ENCODE measurements at places on chromosomes 3 and 15.

- DNase-seq = no peak
Observed at GRCh38 chr15:25188051-25188450, 233.3 kb downstream of the SNRPN start.

GRCh38 chr3:61807865-61808276 lies 246.5 kb downstream of the PTPRG start:
- no peak for DNase-seq

GRCh38 chr3:59677747-59678702 lies 628.2 kb upstream of the CFAP20DC start:
- DNase-seq = no peak

GRCh38 chr3:107939691-107940442 lies 151.0 kb downstream of the CD47 start:
- DNase-seq = no peak

DNA sequence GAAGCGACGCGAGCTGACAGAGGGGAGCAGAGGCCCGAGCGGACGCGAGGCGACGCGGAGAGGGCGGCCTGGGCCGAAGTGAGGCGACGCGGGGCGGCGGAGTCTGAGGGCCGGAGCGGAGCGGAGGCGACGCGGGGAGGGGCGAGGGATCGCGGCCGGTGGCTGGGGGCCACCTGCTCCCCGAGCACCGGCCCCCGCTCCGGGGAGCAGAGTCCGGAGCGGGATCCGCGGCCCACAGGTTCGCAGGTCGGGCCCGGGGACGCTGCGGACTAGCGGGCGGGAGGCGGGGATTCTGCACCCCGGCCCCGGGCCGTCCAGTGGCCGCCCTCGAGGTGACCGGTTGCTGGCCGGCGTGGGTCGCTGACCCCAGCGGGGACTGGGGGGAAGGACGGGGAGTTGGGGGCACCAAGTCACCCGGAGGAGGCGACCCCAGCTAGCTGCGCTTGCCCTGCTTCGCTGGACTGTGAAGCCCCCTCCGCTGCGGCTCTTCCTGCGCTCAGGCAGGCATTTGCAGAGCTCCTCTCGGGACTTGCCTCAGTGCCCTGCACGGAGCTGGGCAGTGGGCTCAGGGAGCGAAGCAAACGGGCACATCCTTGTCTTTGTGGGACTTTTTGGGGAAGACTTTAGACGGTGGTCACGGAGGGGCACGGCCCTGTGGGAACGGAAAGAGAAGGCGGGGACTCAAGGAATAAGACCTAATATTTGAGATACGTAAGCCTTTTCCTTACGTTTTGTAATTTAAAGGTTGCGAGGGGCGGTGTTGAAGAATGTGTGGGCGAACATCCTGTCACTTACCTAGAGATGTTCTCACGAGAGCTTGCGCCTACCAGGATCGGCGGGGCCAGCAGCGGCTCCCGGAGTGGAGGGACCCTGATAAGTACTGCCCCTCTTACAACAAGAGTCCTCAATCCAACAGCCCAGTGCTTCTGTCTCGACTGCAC lies 566 bp downstream of the HMCES start:
- DNase-seq = peak; percentile 67

GRCh38 chr3:120567370-120568201 lies 28.6 kb upstream of the NDUFB4 start:
- no peak for DNase-seq

DNA sequence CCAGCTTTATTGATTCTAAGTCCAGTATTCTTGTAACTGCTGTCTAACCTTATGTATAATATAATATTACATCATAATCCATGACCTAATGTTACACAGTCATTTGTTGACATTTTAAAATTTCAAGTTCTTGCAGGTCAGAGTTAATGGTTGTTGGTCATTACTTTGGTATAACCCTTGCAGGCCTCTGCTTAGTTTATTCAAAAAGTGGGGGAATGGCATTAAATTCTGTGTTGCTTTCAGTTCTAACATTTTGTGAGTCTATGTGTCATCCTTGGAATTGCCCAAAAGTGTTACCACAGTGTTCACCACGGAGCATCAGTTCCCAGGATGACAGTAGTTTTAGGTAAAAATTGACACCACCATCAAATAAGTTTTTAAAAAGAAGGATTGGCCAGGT lies 174.8 kb upstream of the BCL6 start:
- DNase-seq = no peak

DNA sequence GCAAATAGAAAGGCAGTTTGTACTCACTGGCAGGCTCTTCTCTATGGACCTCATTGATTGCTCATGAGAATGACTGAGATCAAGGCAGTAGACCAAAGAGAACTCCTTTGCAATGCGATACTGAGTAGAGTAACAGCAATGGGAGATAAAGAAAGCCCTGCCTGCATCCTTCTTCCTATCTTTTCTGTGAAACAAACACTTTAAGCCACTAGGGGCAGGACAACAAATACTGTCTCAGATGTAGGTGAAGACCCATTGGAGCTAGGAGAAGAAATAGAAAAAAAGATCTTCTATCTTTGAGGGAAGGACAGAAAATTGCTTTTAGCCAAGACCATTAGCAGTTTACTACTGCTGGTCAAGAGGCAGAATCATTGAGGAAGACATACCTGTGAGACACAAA lies 117.6 kb upstream of the IGSF10 start:
- DNase-seq = no peak

DNA sequence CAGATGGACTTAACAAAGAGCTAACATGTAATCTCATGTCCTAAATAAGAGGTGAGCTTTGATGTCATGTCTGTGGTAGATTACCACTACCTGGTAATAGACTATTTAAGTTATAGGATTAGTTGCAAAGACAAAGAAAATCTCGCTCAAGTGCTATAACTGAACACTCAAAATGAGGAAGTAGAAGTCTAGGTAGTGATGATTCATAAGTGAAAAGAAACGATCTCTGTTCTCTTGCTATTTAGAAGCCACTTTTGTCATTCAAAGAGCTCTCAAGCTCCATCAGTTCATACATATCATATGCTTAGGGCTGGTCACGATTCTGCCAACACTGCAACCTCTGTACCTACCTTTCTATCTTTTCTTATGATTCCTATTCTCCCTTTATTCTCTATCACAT lies 110.9 kb downstream of the EDEM1 start:
- no peak for DNase-seq

- no peak for DNase-seq
Observed at GRCh38 chr3:148970271-148970670, 21.1 kb upstream of the GYG1 start.

DNA sequence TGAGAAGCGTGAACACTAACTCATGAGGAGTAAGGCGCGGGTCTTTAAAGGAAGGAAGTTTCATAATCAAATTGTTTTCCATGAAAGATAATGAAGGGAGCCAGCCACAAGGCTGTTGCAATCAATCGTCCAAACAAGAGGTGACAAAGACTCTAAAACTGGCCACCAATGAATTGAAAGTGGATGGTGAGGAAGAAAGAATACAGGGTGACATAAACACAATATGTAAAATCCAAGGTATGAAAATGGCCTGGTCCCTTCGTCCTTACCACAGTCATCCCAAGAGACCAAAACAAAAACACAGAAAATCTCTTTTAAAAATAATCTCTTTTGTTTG lies 12.0 kb downstream of the CD86 start:
- DNase-seq = no peak

DNA sequence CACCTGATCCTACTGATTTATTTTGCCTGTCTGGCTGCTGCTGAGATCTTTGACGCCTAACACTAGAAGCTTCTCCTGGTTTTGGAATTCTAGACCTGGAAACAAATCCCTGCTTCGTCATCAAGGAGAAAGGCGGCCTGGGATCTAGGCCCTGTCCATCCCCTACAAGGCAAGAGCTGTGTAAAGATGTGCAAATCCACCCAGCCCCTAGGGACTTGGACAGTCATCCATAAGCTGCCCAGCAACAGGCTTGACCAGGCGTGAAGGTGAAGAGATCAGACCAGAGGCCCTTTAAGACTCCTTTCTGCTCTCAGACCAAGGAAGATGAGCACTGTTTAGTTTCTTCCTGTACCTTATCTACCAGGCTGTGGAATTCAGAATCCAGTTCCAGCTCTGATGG lies 32.2 kb downstream of the SLC41A3 start:
- DNase-seq = no peak

GRCh38 chr15:70508561-70509281 lies 254.6 kb downstream of the UACA start:
- DNase-seq = no peak

DNA sequence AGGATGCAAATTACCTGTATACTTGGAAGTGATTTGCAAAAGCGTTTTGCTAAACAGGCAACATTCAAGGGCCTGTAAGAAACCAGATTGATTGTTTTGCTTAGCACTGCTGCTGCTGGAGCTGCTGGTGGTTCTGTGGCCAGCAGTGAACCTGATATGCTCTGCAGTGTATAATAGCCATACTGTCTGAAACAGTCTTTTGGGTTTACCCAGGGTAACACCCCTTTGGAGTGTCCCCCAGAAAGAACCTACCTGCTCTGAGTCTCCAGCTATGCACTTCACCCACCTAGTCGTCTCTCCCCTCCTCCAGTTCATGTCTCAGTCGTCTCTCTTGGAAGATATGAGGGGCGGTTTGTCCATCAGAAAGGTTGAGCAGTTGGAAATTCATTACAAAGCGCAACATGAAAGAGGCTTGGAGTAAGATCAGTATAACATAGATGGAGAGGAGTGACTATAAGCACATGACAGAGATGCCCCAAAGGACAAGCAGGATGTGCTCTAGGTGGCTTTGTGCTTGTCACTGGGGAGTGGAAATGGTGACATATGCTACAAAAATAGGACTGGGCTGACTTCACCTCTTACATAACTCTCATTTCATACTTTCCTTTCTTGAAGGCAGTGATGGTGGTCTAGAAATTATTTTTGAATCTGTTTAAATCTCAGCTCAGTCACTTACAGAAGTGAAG lies 3.8 kb downstream of the MKRN2 start:
- DNase-seq = no peak

GRCh38 chr3:126528800-126529541 lies 5.0 kb downstream of the CHST13 start:
- DNase-seq = no peak

DNA sequence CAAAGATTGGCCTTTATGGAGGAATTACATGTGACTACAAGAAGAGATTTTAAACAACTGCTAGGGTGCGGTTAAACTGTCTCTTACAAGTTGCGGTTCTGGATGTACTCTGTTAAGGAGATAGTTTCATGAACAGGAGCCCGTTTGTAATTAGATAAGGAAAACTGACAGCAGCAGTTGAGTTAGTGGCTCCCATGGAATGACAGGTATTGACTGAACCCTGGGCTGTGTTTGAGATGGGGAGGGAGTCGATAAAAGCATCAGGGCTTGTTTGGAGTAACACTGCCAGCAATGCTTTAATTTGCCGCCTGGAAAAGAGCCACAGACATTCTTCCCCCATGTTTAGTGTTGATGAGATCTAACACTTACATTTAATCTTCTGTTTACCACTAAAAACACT lies 139.9 kb downstream of the ROBO2 start:
- no peak for DNase-seq

DNA sequence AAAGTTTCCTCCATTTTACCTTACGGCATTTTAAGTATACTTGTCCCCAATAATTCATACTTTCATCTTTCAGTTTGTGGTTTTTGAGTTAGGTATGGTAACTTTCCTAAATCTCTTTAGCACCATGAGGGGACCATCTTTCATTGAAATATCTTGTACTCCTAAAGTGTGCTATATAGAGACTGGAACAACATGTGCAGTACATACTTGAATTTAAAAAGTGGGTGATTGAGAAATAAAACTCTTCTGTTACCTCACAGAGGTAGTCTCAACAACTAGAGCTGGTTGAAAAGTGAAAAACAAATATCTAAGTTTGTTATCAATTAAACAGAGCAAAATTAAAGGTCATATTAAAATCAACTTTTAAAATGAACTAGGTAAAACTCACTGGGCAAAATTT lies 423.1 kb downstream of the ROBO2 start:
- no peak for DNase-seq

DNA sequence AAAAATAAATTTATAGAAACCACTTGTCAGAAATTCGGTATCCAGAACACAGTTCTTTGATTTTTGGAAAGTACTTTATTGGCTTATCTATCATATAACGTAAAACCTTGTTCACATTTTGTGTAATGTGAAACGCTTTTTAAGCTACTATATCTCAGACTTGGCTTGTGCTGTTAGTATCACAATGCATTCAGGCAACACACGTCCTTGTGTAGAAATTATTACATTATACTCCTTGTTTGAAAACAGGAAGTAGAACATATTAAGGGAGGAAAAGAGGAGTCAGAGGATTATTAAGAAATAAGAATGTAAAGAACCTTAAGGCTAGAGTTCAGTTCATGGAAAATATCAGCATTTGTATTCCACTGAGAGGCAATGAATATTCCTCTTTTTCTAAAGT lies 1.6 kb downstream of the DNAJC13 start:
- no peak for DNase-seq

DNA sequence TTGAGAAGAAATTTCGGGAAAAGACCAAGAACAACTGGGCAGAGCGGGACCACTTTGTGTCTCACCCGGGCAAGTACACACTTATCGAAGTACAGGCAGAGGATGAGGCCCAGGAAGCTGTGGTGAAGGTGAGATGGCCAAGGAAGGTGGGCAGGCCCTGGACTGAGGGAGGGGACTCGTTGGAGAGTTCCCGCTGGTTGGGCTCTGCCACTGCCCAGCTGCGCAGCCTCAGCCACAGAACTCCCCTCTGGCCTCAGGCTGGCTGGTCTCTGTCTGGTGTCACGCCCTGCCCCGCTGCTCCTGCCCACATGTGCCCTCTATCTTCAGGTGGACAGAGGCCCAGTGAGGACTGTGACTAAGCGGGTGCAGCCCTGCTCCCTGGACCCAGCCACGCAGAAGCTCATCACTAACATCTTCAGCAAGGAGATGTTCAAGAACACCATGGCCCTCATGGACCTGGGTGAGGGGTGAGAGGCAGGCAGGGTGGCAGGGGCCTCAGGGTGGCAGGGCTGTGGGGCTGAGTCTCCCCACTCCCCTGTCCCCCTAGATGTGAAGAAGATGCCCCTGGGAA lies 2.4 kb downstream of the PARP3 start:
- DNase-seq = peak; percentile 5

DNA sequence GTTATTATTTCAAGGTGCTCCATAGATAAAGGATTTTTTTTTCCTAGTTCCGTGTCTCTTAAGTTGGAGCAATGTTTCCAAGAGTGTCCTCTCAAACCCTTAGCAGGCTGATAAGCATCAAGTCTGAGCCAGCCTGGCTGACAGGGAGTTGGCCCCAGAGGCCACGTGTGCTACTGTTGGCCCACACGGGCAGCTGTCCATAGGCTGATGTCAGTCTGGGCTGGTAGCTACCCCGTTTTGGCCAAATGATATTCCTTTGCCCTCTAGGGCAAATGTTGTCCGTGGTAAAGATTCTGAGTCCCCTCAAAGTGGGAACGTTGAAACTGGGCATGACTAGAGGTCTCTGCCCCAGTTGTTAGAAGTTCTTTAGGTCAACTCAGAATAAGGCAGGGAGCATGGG lies 99.4 kb downstream of the FLNB start:
- DNase-seq = no peak

- no peak for DNase-seq
Observed at GRCh38 chr3:45657853-45658252, 31.3 kb upstream of the SACM1L start.

GRCh38 chr3:189342811-189343210 lies 171.0 kb downstream of the TPRG1 start:
- no peak for DNase-seq

Data from activated CD4-positive, alpha-beta T cell treated with anti-CD3 and anti-CD28 coated beads, Interleukin-2, amount 10 ng/mL, durations not matched to agents 7 days and 5 days (primary cell).